ENCODE measurements at places on chromosomes 7 and 10. TPM values are rescaled to one million over a fixed set of nuclear protein-coding genes. Genes with fewer than 3 reads are reported as not detected.

Gene FAS
- total RNA-seq = 91.9 TPM

Gene ZNF107
- 36.7 TPM for total RNA-seq

Gene CHN2
- total RNA-seq = 9.1 TPM

Gene ANKRD2
- total RNA-seq = not detected

Gene DMTF1
- 179 TPM for total RNA-seq

Gene CCDC172
- total RNA-seq = not detected

Gene CADPS2
- total RNA-seq = not detected

Gene SMO
- 0.11 TPM for total RNA-seq

Gene FLNC
- total RNA-seq = not detected
